Lower leg skin (tissue), 4 donors: ENCODE measurements at places on chromosomes 2 and 18. TPM values are rescaled to one million over a fixed set of nuclear protein-coding genes. Genes with fewer than 3 reads are reported as not detected.

DNA sequence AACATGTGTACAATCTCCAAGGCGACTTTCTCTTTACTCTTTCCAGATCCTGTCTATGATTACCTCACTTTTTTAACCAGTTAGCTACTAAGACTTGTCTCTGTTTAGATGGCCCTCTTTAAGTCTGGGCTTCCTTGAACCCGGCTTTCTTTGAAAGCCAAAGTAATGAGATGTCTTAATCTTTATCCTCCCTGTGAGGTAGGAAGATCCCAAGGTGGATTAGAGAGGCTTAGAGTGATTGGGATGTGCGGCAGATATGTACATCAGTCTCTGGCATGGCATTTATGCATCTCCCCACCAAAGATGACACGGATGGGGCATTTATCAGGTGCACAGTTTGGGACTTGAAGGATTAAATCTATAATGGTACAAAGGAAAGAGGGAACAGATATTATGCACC lies 186.3 kb downstream of the FSHR start:
- no peak for DNase-seq

- DNase-seq, result no peak
Observed at GRCh38 chr18:62760403-62760734, 45.0 kb downstream of the PHLPP1 start.

DNA sequence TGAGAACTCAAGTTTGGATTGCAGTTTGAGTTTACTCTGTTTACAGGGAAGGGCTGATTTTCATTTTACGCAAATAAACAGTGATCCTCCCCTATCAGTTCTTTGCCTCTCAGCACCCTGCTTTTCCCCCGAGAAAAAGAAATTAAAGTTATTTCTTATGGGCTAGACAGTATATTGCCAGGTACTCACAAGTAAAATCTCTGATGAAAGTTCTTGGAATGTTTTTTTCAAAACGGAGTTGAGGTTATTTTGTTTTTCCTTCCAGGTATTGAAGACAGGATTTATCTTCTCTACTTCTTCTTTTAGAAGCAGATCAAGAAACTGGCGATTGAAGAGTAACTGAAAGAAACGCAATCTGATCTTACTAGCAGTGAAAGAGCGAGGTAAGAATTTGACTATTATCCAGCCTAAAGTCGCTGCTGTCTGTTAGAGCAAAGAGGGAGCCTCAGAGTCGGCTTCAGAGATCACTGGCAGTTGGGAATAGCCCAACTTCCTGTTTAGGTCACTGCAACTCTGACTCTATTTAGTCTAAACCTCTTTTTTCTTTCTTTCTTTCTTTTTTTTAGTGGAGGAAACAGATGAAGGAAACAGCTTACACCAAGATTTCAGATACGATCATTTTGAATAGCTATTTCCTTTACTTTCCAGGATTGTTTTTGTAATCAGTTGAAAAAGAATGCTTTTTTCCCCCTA lies at the start of gene TFPI:
TSS of gene TFPI (minus strand) at position 425 of the 693 bp plus-strand sequence. CDS start 50,667 bp downstream, outside the sequence.
- no peak for DNase-seq

DNA sequence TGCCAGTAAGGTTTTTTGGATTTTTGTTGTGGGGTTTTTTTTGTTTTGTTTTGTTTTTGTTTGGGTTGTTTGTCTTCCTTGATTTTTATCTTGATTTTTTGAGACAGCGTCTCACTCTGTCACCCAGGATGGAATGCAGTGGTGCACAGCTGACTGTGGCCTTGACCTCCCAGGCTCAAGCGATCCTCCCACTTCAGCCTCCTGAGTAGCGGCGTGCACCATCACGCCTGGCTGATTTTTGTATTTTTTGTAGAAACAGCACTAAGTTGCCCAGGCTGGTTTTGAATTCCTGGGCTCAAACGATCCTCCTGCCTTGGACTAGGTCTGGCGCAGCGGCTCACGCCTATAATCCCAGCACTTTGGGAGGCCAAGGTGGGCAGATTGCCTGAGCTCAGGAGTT lies 16.4 kb downstream of the MPPE1 start:
- no peak for DNase-seq

- no peak for DNase-seq
Observed at GRCh38 chr2:216934151-216934550, 74.3 kb upstream of the TNP1 start.

The DPP4 gene
- 3.2 TPM for total RNA-seq

DNA sequence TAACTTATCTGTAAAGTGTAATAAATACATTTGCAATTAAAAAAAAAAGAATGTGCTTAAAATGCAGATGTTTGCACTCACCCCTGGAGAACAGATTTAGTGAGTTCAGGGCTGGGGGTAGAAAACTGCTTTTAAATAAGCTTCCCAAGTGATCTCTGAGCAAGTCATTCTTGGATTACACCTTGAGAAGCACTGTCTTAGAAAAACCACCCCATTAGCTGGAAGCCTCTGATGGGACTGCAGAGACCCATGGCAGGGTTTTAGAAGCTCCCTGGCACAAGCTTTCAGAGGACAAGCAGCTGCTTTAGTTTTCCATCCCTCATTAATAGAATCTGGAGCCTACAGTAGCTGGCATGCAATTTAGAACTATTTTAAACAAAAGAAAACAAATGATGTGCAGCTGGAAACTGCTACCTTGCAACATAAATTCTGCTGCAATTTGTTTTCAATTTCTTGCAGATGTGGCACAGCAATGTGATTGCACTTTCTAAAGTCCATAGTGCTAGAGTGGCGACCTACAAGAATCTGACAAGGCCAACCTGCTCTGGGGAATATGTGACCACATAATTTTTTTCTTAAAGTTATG lies 141.5 kb downstream of the CDC42EP3 start:
- no peak for DNase-seq

DNA sequence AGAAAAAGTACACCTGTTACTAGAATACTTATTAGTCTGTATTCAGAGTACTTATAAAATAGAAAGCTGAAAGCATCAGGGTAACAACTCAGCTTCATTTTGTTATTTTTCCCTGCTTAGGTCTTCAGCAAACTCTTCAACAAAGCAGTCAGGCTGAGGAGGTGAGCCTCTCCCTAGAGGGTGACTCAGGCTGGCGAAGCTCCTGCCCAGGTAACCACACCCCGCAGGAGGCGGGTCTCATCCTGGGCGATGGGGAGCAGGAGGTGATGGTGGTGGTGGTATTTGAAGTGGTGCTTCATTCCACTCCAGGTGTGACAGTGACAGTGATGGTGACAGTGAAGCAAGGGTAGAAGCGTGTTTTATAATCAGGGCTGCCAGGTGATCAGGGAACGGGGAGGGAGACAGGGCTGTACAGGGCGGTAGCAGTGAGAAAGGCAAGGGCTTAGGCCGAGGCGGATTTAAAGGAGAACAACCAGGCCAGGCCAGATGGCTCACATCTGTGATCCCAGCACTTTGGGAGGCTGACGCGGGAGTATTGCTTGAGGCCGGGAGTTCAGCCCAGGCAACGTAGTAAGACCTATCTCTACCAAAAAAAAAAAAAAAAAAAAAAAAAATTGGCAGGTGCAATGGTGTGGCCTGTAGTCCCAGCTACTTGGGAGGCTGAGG lies 127.1 kb downstream of the SOCS6 start:
- no peak for DNase-seq

The TRIM54 gene
- total RNA-seq, result not detected

DNA sequence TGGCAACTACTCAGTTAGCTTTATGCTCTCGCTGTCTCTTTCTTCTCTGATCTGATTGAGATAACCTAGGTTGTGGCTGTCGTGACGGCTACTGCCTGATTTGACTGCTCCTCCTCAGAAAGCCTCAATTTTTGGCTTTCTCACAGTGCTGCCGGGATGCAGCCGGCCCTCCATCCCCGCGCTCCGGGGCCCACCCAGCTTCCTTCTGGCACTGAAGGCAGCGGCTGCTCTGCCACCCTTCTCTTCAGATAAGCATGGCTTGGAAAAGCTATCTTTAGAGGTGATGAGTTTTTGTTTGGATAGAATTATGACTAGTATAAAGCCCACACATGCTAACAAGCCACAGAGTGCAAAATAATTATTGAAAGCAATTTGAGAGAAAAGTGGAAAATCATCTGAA lies 102.5 kb downstream of the DPP4 start:
- DNase-seq, result no peak

- no peak for DNase-seq
Observed at GRCh38 chr2:41393621-41394020, 654.2 kb upstream of the PKDCC start.

The DYSF gene
- 0.93 TPM for total RNA-seq

DNA sequence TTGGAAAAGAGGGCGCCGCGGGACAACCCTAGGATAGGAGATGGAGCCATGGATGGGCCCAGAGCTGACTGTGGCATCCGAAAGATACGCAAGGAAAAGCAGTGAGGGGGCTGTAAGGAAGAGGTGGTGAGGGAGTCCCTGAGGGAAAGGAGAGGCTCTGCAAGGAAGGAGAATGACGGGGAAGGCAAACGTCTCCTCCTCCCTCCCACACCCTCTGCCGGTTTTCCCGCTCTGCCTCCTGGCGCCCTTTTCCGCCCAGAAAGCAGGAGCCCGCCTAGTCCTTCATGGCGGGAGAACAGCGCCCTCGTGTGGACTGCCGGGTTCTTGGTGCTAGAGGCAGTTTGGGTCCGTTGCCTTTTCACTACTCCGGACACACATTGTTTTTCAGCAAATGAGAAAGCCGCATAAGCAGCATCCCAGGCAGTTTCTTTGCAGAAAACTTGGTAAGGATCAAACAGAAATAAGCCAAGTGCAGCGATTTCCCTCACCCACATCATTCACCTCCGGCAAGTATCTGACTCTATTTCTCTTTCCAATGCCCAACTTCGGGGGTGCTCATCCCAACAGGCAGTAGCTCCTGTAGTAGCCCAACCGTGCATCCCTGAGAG lies 200.4 kb downstream of the INO80D start:
- DNase-seq, result peak; percentile 75

DNA sequence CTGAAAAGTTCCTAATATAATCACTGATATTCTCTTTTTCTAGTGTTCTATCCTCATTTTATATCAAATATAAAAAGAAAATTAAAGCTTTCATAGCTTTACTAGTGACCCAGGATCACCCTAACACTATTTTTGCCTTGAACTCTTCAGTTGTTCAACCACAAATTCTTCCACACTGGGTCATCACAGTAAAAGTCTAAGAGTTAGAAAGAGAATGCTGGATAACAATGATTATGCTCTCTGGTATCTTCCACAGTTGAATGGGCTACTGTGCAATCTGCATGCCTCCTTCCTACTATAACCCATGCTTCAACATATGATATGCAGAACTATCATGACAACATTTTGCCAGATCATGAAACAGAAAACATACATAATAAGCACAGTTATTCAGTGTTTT lies 32.3 kb downstream of the CHN1 start:
- no peak for DNase-seq

The CRYBA2 gene
- not detected for total RNA-seq

- DNase-seq, result no peak
Observed at GRCh38 chr2:126675637-126676036, 19.7 kb downstream of the GYPC start.

DNA sequence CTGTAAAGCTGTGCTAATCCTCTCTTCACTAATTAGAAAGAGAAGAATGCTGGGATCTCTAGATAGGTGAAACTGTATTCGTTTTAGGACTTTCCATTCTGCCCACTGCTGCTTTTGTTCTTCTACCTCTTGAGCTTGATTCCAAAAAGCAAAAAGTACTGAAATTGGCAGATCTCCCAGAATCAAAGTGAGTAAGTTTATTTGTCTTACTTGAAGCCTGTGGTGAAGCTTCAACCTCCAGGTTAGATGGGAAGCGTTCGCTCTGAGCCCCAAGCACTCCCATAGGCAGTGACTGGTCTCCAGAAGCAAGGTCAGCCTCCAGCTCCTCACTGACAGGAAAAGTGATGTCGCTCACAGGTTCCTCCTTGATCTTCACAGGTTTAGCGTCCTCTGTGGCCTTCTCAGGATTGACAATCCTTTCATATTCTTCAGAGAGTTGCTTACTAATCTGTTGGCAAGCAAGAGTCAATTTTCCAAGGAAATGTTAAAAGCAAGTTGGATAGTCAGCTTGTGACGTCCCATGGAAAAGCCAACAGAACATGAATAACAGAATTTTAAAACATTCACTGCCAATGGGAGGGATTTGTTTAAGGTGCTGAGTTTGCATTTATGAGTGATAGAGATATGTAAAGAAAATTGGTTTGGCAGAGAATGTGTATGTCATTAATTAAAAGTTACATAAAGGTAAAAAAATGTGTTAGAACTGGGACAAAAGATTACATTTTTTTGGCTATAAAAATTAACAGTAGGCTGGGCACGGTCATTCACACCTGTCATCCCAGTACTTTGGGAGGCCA lies 8.1 kb downstream of the SUPT7L start:
- no peak for DNase-seq

- DNase-seq, result no peak
Observed at GRCh38 chr2:106192752-106193689, 1.1 kb downstream of the UXS1 start.

- no peak for DNase-seq
Observed at GRCh38 chr18:65365245-65365980, 385.4 kb upstream of the CDH7 start.

DNA sequence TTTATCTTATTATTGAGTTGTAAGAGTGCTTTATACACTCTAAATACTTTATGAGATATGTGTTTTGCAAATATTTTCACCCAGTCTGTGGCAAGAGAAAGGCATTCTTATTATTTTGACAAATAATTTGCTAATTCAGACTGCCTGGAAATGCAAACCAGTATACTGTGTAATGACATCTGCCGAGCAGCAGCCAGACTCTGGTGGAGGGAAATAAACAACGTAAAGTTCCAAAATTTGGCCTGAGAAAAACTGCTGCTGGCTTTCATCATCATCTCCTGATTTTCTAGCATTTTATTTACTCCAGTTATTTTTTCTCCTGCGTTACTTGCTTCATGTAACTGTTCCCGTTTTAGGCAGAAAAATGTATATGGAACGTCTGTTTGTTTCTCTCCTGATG lies 161.6 kb downstream of the RNF152 start:
- no peak for DNase-seq

DNA sequence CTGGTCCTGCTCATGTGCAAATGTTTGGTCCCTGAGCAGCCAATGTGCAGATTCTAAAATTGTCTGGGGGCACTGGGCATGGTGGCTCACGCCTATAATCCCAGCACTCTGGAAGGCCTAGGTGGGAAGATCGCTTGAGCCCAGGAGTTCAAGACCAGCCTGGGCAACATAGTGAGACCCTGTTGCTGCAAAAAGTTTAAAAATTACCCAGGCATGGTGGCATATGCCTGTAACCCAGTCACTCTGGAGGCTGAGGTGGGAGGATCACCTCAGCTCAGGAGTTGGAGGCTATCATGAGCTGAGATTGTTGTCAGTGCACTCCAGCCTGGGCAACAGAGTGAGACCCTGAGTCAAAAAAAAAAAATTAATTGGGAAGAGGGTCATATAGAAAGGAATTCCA lies 5.1 kb downstream of the LIPG start:
- DNase-seq, result no peak

The KCNJ3 gene
- 0.42 TPM for total RNA-seq

GRCh38 chr2:224893848-224894247 lies 148.4 kb downstream of the DOCK10 start:
- no peak for DNase-seq

DNA sequence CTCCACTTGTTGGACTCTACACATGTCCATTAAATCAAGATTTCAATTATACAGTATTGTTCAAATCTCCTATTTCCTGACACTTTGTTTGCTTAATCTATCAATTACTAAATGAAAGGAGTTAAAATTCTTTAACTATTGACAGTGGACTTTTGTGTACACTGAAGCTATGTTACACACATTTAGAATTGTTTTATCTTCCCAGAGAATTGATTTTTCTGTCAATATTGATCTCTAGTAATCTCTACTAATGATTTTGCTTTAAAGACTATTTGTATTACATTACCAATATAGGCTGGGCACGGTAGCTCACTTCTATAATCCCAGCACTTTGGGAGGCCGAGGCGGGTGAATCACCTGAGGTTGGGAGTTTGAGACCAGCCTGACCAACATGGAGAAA lies 215.7 kb downstream of the WDPCP start:
- no peak for DNase-seq

- no peak for DNase-seq
Observed at GRCh38 chr2:203631068-203631757, 75.2 kb upstream of the CD28 start.

The PRSS56 gene
- total RNA-seq, result not detected
